ENCODE measurements at places on chromosomes 7 and 10. TPM values are rescaled to one million over a fixed set of nuclear protein-coding genes. Genes with fewer than 3 reads are reported as not detected.

DNA sequence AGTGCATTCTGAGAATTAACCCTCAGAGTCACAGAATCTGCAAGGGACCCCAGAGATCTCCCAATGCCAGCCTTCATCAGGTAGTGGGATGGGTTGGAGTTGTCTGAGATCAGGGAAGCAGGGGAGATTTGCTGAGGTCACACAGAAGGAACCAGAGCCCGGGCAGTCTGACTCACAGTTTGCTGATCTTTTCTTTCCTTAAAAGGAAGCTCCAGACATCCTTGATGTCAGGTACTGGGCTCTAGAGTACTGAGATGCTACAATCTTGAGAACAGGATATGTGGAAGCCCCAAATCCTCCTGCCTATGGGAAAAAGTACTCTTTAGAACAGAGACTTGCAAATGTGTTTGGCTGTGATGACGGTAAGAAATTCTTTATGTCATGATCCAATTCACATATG is 706 bp downstream of the TBATA start:
- H3K4me1 ChIP-seq, result peaks cover 15% of the 10 kb centered on the region
- H3K36me3 ChIP-seq, result no peaks in the 10 kb centered on the region
- peaks cover 15% of the 10 kb centered on the region for H3K27me3 ChIP-seq
- no peak overlapping the region for H3K27ac ChIP-seq
- no peak overlapping the region for H3K4me3 ChIP-seq
- DNase-seq, result no peak

Gene ZSCAN21
- 6.9 TPM for total RNA-seq

DNA sequence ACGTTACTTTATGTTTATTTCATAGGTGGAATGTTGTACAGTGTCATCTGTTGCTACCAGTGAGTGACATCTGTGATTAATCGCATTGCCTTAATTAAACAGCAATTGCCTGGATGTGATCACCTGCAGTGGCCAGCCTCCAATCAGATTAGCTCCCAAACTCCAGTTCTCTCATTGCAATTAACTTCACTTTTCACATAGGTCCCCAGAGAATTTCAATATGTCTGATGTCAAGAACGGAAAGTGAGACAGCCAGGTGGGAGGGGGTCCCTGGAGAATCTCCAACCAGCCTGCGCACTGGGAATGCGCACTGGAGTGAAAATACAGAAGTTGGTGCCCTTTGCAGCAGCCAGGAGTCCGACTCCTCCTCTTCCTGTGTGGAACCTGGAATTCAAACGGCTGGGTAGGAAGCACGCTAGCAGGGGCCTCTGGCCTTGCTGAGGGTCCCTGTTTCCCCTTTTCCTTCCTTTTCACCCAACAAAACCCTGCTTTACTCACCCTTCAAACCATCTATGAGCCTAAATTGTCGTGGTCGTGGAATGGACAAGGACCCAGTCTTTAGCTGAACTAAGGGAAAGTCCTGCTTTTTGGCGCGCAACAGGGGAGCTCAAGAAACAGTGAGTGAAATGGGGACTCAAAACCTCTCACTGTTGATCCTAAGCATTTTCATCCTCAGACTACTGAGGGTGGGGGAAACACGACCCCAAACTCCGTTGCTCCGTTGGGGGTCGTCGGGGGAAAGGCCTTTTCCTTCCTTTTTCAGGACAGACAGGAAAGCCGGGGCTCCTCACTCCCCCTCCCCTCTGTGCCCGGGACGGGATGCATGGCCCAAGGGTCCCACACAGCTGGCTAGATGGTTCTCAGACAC is 1355.5 kb upstream of the LRRTM3 start:
- no peak overlapping the region for H3K4me3 ChIP-seq
- DNase-seq, result no peak
- no peaks in the 10 kb centered on the region for H3K27me3 ChIP-seq
- no peak overlapping the region for H3K27ac ChIP-seq
- no peaks in the 10 kb centered on the region for H3K36me3 ChIP-seq

Gene MINDY4
- total RNA-seq, result 1.5 TPM

DNA sequence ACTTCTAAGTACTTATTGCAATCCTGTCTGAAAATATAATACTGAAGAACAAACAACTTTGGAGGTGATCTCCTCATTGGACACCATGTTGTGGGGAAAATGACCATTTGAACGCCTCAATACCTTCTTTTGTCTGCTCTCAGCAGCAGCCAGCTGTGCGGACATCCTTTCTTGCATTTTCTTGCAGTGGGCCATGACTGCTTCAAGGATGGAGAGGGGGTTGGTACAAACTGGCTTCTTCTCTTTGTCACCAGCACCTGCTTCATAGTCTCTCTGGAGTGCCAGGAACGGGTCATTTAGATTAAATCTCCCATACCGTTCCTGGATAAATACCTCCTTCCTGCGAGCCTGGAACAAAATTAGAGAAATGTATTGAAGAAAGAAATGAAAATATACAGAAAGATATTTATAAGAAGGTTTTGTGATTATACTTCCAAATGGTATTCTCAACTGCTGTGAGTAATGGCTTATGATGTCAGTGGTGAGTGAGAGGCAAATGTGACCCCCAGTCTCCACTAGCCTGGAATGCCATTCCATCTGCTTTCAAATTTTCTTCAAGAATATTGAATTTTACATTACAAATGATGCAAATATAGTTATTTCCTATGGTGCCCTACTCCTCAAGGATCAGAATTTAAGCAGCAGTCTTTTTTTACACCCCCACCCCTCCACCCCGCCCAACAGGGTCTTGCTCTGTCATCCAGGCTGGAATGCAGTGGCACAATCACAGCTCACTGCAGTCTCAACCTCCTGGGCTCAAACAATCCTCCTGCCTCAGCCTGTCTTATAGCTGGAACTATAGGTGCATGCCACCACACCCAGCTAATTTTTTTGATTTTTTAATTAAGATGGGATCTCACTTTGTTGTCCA is 62.4 kb downstream of the CTTNBP2 start:
- no peak overlapping the region for H3K4me3 ChIP-seq
- no peaks in the 10 kb centered on the region for H3K27me3 ChIP-seq
- H3K4me1 ChIP-seq, result no peaks in the 10 kb centered on the region
- DNase-seq, result no peak

DNA sequence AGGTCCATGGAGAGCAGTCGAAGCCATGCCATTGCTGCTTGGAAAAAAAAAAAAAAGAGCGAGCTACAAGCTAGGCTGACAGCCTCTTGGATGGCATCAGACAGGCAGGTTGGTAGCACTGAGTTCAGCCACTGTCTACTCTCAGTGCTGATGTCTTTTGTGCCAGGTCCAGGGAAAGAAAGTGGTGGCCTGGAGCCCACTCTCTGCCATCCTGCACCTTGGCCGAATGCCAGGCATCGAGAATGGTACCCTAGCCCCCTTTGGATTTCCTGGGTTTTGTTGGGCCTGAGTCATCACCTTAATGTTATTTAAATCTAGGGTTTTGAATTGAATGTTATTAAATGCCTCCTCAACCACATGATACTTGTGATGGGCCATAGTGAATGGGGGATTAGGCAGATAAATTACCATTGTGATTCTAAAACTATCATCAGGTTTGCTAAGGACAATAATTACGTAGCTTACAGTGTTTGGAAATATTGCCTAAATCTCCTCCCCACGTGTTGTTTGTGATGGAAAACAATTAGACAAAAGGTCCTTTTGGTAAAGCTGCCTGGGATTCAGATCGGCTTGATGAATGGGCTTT is 195.7 kb upstream of the GPR26 start:
- DNase-seq, result no peak
- H3K4me3 ChIP-seq, result no peak overlapping the region
- no peaks in the 10 kb centered on the region for H3K36me3 ChIP-seq
- H3K4me1 ChIP-seq, result no peaks in the 10 kb centered on the region
- no peak overlapping the region for H3K27ac ChIP-seq

GRCh38 chr10:49273626-49274025 is 25.3 kb upstream of the C10orf71 start:
- peaks cover 3% of the 10 kb centered on the region for H3K4me1 ChIP-seq
- H3K4me3 ChIP-seq, result no peak overlapping the region
- no peak for DNase-seq
- H3K27me3 ChIP-seq, result peaks cover 8% of the 10 kb centered on the region
- H3K36me3 ChIP-seq, result no peaks in the 10 kb centered on the region
- H3K27ac ChIP-seq, result no peak overlapping the region

DNA sequence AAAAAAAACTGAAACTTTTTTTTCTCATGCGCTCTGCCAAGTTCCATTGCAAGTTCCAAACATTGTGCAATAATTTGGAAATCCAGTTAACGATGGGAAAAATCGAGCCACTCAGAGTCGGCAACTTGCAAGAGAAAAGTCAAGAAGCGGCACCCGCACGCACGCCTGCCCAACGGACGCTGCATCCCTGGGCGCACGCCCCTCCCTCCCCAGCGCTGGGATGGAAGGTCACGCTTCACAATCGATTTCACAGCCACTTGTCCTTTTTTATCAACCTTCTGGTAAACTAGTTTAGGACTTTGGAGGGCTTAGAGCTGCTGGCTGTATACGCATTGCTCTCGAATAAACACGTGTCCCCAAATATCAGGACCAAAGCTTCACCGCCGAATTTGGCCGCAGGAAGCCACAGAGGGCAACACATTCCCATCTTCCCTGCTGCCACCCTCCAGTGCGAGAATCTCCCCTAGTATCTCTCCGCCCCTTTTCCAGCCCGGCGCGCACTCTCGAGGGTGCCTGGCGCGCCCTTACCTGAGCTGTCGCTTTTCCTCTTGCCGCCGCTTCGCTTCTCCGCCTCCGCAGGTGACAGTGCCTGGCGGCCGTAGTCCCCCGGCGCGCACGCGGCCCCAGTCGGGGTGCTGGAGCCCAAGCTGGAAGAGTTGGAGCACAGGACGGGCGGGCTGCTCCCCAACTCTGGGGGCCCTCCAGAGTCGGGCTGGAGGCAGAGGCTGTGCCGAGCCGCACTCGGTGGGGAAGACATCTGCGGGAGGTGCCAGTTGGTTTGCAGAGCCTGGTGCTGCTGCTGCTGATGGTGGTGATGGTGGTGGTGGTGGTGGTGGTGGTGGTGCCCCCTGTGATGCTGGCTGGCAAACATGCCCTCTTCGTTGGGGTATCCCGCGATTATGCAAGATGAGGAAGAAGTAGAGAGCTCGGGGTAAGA is 857 bp downstream of the MEOX2 start:
- H3K4me3 ChIP-seq, result no peak overlapping the region
- no peak overlapping the region for H3K27ac ChIP-seq
- no peaks in the 10 kb centered on the region for H3K4me1 ChIP-seq
- H3K27me3 ChIP-seq, result peaks cover 37% of the 10 kb centered on the region
- H3K36me3 ChIP-seq, result no peaks in the 10 kb centered on the region

Gene SDK1
- total RNA-seq, result 0.03 TPM

DNA sequence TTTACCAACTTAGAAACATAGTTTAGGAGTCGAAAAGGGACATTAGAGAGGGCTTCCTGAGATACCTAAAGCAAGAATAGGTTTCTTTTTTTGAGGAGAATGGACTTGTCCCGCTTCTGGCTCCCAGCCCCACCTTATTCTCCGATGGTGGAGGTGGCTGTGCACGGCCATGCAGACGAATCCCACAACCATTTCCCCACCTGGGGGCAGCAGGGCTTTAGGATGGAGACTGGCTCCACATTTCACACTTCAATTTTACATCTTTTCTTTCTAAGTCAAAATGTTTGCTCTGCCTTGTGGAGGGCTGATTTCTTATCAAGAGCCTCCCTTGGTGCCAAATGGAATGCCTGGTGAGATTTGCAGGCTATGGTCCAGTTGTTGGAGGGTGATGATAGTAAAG is 118.5 kb downstream of the GLRX3 start:
- H3K4me3 ChIP-seq, result no peak overlapping the region

DNA sequence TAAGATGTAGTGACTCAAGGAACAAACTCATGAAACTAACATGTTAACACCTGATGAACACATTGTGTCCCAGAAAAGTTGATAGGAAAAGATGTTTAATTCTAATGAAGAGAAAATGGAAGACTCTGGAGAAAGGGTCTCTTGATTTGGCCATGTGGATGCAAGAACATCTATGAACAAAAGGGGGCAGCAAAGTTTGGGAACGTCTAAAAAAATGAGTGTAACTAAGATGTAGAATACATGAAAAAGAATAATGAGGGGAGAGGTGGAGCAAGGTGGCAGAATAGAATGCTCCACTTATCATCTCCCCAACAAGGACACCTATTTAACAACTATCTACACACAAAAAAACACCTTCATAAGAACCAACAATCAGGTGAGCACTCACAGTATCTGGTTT is 805.1 kb downstream of the TNS3 start:
- H3K36me3 ChIP-seq, result no peaks in the 10 kb centered on the region
- no peak overlapping the region for H3K27ac ChIP-seq
- no peak for DNase-seq
- H3K27me3 ChIP-seq, result no peaks in the 10 kb centered on the region
- no peaks in the 10 kb centered on the region for H3K4me1 ChIP-seq

DNA sequence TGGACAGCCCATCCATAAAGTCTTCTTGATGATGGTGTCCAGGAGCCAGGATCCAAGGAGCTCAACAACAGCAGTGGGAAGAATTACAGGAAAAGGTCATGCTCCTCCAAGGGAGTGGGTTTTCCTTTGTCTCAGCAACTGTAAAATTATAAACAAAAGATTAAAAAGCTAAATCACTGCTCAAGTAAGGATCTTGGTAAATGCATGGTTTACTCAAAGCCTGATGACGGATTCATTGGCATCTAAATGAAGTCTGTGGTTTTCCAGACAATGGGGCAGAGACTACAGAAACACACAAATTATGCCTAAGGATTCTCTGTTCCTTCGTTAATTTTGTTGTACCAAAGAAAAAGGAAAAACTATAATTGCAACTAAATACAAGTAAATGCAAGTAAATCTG is 36.4 kb upstream of the DLX6 start:
- H3K27ac ChIP-seq, result no peak overlapping the region
- no peaks in the 10 kb centered on the region for H3K36me3 ChIP-seq
- no peaks in the 10 kb centered on the region for H3K4me1 ChIP-seq
- DNase-seq, result no peak
- peaks cover 8% of the 10 kb centered on the region for H3K27me3 ChIP-seq

GRCh38 chr10:59216178-59216869 is 39.9 kb downstream of the PHYHIPL start:
- no peak for DNase-seq
- no peak overlapping the region for H3K27ac ChIP-seq
- no peaks in the 10 kb centered on the region for H3K36me3 ChIP-seq
- no peaks in the 10 kb centered on the region for H3K4me1 ChIP-seq
- H3K27me3 ChIP-seq, result no peaks in the 10 kb centered on the region

- no peak for DNase-seq
- H3K27ac ChIP-seq, result no peak overlapping the region
- H3K36me3 ChIP-seq, result no peaks in the 10 kb centered on the region
- H3K4me1 ChIP-seq, result peaks cover 15% of the 10 kb centered on the region
Measured at GRCh38 chr10:6917125-6917524, 337.0 kb upstream of the PRKCQ start.

Gene FOXI2
- not detected for total RNA-seq

Gene FAM149B1
- 17.4 TPM for total RNA-seq

Gene SLC18A2
- total RNA-seq, result not detected

Data from activated CD4-positive, alpha-beta memory T cell treated with anti-CD3 and anti-CD28 coated beads, Interleukin-2, amount 10 ng/mL, durations not matched to agents 7 days and 5 days (primary cell).